ENCODE measurements at places on chromosomes 4 and X.

- no peak for DNase-seq
These were observed 76.7 kb downstream of the MANBA start for GRCh38 chr4:102683881-102684609.

DNA sequence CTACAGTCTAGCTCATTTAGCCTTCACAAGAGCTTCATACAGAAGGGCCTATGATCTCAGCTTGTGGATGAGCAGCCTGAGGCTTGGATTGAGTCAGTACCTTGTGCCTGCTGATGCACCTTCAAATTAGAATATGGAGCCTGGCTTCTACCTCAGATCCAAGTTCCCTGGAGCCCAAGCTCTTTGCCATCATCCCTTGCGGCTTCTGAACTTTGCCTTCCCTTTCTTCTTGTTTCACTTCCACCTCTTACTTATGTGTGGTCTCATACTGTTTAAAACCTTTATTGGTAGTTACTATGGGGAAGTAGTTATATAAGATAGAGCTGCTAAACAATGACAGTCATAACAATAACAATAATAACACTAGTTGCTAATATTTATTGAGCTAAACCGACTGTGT, 84.3 kb upstream of the AFF2 start:
- no peak for DNase-seq

DNA sequence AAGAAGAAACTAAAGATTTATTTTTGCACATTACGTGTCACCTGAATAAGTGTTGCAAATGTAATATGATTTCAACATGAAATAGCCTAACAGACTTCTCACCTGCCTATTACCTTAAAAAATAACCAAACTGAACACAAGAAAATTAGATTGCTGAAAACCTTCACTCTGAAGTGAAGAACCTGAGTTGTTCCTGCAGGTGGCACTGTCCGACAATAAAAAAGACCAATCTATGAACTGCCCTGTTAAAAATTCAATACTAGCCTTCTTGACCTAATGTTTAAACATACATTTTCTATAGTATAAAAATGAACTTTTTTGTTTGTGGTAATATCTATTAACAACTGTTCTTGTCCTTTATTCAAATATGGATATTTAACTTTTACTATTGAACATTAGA, 69.2 kb upstream of the PNPLA4 start:
- peak; percentile 42 for DNase-seq

DNA sequence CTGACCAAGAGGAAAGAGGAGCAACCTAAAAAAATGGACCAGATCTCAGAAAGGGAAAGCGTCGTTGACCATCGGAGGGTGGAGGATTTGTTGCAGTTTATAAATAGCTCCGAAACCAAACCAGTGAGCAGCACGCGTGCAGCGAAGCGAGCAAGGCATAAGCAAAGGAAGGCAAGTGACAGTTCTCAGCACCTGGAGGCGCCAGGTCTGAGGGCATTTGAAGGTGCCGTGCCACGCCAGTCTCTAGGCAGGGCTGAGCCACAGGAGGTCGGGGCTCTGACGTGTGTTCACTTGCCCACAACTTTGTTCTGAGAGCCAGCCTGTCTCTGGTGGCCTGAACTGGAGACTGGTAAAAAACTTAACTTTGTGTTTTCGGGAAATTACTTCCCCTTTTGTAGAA, 59.7 kb downstream of the TNIP2 start:
- no peak for DNase-seq

Data from SK-N-DZ (cell line).